ENCODE measurements at places on chromosomes 3 and 15.

- peak; percentile 75 for DNase-seq
Observed at GRCh38 chr15:90594301-90594738, 64.6 kb downstream of the CRTC3 start.

GRCh38 chr15:36161771-36162212 is 417.6 kb upstream of the CDIN1 start:
- no peak for DNase-seq

DNA sequence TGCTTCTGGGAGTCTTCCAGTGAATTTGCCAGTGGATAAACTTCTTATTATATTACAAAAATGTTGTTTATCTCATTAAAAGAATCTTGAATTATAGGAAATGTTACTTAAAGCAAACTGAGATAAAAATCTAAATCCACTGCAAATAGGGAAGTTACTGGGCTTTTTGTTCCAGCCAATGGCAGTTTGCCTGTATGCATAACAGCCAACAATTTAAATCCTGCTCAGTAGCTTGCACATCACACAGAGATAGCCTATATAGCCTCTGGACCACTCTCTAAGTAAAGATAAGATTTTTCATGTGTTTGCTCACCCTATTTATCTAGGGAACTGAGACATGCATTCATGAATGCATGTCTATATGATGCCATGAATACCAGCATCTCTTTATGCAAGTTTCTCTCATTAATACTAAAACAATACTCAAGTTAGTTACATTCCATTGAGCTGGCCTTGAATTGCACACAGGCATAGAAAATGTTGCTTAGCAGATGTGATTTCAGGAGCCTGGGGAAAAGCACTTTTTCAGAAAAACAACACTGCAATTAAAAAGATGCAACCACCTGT is 92.1 kb upstream of the GPR149 start:
- DNase-seq: no peak

DNA sequence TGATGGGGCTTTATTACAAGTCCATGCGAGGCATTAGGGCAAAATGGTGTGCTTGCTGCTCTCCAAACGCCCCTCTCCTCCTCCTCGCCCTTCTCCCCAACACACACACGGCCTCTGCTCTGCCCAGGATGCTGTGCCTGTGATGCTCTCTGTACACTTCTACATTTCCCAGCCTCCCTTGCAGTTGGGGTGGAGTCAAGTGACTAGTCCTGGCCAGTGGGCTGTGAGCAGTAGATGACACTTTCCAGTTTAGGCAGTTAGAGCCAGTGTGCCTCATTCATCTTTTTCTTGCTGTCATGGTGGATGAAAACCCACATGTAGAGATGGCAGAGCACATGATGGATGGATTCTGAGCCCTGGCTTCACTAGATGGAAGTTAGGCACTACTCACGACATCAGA is 5.4 kb downstream of the TRH start:
- no peak for DNase-seq

- no peak for DNase-seq
Observed at GRCh38 chr3:61560517-61561373, 626 bp upstream of the PTPRG start.

GRCh38 chr3:52193065-52193464 is 4.9 kb upstream of the ALAS1 start:
- DNase-seq: no peak

DNA sequence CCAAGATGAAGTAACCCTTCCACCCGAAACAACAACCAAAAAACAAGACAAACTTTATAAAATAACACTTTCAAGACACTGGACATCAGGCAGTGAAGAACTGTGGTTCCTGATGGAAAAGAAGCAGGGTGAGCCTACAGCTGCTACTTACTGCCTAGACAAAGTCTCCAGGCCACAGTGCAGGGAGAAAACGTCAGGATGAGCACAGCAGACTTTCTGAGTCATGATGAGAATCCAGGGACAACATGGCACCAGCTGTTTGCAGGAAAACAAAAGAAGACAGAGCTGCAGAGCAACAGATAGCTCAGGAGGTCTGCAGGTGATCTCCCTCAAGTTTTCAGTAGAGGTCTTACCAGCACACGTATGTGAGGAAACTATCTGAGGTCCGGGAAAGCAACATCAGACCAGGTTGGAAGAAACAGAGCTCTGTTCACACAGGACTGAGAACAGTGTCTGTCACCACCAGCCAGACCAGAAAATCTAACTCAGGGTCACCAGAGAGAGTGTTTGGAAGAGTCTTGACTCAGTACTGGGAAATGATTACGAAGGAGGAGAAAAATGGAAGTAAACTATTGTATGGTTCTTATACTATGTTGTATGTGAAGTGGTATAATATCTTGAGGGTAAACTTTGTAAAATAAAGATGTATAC is 108.9 kb downstream of the ANO10 start:
- no peak for DNase-seq

DNA sequence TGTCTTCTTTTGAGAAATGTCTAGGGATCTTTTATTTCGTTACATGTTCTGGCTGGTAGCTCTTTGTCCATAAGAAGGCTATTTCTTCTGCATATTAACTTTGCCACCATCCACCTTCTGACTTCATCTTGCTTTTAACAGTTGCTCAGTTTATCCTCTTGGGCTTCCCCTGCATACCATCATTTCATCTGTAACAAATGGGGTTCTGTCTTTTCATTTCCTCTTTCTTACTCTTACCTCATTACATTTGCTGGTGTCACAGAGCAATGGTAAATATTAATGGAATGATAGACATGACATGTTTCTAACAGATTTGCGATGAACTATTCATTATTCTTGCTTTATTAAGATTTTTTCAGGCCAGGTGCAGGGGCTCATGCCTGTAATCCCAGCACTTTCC is 62.4 kb downstream of the GASK1A start:
- no peak for DNase-seq

DNA sequence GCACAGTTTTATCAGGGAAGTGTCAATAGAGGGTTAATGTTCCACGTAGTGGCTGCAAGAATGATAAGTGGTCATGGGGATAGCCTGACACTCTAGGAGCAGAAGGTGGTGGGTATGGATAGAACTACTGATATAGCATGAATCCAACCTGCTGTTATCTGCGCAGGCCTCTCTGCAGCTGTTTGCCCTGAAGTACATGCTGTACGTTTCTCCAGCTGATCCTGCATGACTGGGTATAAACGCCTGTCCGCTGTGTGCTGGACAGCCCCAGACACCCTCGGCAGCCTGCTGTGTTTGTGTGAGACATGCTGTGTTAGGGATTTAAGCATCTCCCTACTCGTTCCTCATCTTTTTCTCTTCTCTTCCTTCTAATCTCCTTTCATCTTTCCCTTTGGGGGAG is 87.1 kb downstream of the LPP start:
- no peak for DNase-seq

DNA sequence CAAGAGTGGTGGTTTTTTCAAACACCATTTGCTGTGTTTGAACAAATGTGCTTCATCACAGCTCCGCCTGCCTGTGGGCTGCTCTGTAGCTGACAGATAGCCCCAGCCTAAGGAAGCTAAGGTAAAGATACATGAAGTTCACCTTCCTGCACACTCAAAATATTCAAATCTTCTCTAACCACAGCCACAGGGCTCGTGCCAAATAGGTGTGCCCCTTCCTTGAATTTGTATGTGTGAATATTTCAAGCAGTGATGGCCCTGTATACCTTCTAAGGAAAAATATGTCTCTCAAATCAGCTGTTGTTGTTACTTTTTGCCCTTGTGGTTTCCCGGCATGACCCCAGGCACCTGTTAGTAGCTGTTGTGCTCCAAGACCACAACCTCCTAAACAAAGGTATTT is 92.8 kb downstream of the CCNL1 start:
- peak; percentile 10 for DNase-seq

DNA sequence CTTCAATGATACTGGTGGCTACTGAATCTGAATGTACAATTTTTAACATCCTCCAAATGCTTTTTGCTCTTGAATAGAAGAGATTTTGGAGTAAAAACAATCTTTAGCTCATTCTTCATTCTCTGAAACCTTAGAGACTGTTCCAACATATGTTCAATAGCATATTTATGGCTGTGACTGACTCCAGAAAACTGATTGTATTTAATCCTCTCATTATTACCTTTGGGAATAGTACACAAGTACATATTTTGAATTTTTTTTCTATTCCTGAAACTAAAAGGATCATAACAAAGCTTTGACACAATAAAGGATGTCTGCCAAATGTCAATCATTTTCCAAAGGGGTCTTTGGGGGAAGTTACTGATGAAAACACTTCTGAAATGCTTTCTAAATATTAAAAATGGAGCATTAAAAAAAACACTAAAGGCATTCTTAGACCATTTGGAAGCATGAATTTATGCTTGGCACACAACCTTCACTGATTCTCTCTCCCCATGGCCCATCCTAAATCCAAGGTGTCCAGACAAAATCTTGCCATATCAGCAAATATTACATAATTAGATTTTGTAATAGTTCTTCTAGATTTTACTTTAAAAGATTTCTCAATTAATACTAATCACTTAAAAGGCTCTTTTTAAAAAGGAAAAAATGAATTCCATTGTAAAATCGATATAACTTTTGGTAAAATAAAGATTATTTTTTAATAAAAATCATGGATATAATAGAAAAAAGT is 936.8 kb downstream of the EPHA3 start:
- DNase-seq: no peak

- DNase-seq: no peak
Observed at GRCh38 chr3:175107231-175107630, 248.1 kb downstream of the NAALADL2 start.

- DNase-seq: no peak
Observed at GRCh38 chr3:8938021-8938420, 25.3 kb downstream of the RAD18 start.

- DNase-seq: no peak
Observed at GRCh38 chr15:74425630-74426029, 8.1 kb downstream of the SEMA7A start.

DNA sequence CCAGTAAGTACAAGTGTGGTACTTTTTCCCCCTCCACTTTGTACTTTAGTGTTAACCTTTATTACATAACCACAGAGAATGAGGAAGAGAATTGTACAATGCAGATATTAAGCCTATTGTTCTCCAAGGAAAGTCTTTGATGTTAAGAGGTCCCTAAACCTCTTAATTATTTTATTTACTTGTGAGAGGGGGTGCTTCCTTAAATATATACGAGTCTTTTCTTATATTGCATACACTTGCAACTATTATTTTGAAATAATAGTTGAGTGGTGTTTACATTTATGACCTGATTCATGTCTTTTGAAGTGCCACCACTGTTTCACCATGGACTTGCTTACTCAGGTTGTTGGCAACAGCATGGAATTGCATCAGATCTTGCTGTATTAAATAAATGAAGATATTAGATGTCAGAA is 10.1 kb downstream of the USP3 start:
- no peak for DNase-seq

DNA sequence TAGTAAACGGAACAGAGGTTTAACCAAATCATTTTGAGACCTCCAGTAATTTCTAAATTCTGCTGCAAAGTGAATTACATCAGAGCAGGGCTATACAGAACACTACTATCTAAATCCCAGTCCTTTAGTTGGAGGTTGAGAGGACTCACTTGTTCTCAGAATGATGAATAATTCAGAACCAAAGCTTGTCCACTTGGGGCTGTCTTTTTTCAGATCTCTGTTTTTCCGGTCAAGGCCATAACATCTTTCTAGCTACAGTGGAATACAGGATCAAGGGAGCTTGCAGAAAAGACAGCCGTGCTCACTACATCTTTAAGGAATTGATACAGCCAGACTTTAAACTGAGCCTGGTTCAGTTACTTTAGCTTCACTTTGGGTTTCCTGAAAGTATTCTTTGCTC is 194.5 kb downstream of the EFHB start:
- DNase-seq: no peak

GRCh38 chr3:73451301-73451944 is 173.3 kb downstream of the PDZRN3 start:
- no peak for DNase-seq

DNA sequence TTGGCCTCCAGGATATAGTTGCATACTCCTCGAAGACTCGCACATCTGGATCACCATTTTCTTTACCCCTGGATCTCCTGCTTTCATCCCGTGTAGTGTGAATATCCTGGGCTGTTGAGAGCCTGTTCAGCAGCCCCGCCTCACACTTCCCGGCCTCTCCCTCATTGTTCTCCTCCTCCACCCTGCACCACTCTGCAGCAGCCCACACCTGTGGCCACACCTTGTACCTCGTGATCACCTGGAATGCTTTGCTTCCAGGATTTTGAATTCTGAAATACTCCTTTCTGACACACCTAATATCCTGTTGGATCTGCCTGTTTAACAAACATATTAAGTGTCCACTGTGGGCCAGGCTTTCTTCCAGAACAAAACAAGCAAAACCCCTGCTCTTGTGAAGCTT is 14.4 kb downstream of the ABHD17C start:
- DNase-seq: no peak

DNA sequence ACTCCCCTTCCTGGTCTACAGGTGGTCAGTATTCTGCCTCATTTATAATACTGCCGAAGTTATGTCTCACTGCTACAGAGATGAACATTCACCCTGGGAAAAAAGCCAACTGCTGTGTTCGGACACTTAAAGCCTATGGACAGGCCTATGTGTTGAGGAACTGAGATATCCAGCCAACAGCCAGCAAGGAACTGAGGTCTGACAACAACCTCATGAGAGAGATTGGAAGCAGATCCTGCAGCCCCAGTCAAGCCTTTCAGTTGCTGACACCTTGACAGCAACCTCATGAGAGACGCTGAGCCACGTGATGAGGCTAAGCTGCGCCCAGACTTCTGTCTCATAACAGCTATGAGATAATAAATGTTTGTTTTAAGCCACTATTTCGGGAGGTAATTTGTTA is 18.2 kb upstream of the FHIT start:
- DNase-seq: no peak

- no peak for DNase-seq
Observed at GRCh38 chr15:71331173-71331572, 215.9 kb downstream of the THSD4 start.
